Activated CD8-positive, alpha-beta T cell treated with anti-CD3 and anti-CD28 coated beads for 36 hours (primary cell): ENCODE measurements at places on chromosomes 1 and 21.

- DNase-seq = no peak
These were observed 537.3 kb downstream of the KCNT2 start for GRCh38 chr1:196070940-196071339.

- peak; percentile 98 for DNase-seq
These were observed 596 bp downstream of the CD247 start for GRCh38 chr1:167517535-167518330.

DNA sequence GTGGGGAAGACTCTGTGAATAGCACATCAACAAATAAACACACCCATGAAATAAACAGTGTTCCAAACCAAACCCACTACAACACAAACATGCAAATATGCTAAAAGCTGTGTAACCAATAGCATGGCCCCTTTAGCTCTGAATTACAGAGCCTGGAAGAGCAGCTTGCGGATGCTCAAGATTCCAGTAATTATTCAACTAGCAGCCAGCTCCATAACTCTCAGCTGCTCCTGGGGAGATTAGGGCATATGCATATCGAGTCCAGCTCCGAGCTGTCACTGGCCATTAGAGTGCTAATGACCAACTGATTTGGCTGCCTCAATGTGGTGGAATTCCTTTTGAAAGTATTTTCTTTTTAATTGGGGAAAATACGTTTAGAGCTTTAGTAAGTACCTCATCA is 207.1 kb downstream of the HHAT start:
- no peak for DNase-seq

- peak; percentile 12 for DNase-seq
These were observed 1.4 kb upstream of the G0S2 start for GRCh38 chr1:209673631-209674417.

DNA sequence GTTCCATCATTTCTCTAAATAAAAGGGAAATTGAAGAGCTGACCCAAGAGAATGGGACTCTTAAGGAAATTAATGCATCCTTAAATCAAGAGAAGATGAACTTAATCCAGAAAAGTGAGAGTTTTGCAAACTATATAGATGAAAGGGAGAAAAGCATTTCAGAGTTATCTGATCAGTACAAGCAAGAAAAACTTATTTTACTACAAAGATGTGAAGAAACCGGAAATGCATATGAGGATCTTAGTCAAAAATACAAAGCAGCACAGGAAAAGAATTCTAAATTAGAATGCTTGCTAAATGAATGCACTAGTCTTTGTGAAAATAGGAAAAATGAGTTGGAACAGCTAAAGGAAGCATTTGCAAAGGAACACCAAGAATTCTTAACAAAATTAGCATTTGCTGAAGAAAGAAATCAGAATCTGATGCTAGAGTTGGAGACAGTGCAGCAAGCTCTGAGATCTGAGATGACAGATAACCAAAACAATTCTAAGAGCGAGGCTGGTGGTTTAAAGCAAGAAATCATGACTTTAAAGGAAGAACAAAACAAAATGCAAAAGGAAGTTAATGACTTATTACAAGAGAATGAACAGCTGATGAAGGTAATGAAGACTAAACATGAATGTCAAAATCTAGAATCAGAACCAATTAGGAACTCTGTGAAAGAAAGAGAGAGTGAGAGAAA is 38.4 kb downstream of the CENPF start:
- DNase-seq = no peak

DNA sequence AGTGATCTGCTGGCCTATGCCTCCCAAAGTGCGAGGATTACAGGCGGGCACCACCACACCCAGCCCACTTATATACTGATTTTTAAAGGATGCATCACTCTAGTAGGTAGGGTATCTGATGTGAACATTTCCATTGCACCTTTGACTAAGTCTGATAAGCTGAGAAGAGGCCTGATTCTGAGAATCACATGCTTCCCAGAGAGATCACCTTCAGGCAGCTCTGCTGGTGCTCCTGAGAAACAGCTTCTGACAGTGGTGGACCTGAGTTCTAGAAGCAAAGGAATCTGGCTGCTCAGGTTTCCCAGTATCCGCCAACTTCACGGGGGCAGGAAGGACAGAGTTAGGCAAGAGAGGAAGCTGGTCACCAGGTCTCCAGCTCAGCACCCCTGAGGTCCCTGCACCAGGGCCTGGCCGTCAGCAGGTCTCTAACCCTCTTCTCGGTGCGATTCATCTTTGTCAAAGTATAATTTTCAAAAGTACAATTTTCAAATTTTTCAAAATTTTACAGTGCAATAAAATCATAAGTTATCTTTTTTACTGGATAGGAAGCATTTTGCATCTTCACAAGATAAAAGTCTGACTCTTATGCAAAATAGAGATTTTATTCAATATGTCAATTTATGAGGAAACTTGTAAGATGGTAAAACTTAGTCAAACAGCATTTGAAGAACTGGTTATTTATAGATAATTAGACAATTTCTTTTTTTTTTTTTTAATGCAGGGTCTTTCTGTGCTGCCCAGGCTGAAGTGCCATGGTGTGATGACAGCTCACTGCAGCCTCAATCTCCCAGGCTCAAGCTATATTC is 25.8 kb upstream of the MPZL1 start:
- DNase-seq = no peak

- no peak for DNase-seq
These were observed 3.6 kb upstream of the TMEM54 start for GRCh38 chr1:32904797-32905196.

- no peak for DNase-seq
These were observed 187.6 kb downstream of the MATN1 start for GRCh38 chr1:30535595-30536325.

DNA sequence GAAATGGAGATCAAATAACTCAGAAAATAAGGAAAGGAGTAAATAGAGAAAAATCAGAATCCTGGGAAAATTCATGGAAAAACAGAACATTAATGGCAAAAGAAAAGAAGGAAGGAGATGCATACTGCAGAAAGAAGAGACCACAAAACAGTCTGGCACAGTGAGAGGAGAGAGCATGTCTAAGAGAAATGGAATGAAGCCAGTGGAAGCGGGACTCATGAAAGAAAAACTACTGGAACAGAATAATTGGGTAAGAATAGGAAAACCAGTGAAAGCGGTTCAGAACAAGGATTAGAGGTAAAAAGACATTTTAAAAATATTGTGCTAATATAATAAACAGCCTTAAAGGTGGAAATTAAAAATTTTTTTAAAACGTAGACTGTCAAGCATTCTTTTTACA is 93.6 kb upstream of the GREM2 start:
- DNase-seq = no peak

- no peak for DNase-seq
These were observed 81.6 kb downstream of the HHIPL2 start for GRCh38 chr1:222466150-222466865.

DNA sequence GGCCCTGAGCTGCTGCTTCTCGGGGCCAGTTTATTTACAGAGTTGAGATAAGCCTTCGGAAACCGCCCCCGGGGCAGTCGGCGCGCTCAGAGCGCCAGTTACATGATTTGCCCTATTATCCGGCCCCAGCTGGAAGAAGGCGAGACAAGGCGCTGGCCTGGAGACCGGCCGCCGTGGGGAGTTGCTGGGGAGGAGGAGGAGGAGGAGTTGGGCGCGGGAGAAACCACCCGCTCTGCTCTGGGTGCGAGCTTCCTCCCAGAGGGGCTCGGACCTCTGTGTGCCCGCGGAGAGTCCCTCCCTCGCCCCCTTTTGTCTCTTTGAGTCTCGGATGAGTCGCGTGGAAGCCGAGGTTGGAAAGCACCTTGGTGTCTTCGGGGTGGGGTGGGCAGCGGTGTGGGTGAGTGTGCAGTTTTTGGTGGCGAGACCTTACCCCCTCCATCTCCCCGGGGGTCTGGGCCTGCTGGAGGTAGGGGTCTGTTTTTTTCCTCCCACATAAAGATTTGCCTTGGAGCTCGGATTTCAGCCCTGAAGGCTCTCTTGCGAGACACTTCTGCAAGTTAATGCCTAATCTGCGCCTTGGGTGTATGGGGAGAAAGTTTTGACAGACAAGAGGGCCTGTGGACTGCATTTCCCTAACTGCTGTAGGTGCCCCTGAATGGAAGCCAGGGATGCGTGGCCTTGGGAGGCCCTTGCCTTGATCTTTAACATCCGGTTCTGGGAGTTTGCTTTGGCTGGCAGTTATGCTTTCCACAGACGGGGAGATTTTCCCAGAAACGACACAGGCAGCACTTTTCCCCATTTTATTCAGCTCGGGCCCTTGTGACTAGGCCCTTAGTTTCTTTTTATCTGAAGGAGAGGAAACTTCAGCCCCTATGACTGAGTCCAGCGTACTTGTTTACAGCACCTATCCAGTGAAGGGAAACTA is 80.0 kb downstream of the NDUFS5 start:
- DNase-seq = peak; percentile 53
